Mesothelial cell of epicardium (in vitro differentiated cells): ENCODE measurements at places on chromosomes 11 and 22.

DNA sequence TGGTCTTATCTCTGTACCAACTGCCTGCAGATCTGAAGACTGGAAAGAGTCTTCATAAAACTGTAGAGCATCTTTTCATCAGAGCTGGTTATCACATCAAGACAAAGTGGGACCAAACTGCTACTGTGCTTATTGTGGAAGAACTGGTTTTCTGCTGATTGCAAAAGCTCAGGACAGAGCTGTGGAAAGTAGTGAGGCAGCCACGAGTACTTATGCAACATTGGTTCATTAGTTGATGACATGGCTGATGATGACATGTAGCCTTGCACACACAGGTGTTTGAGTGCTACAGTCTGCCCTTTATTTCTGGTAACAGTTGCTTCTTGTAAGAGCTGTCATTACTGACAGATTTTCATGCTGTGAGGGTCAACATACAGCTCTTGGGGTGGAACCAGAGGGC, 185.4 kb upstream of the GUCY1A2 start:
- H3K36me3 ChIP-seq = peaks cover 2% of the 10 kb centered on the region
- H3K27ac ChIP-seq = no peak overlapping the region
- DNase-seq = no peak
- peaks cover 9% of the 10 kb centered on the region for H3K4me1 ChIP-seq

GRCh38 chr22:44181033-44181911, 547 bp downstream of the PARVG start:
- no peak overlapping the region for H3K27ac ChIP-seq
- peaks cover 11% of the 10 kb centered on the region for H3K4me1 ChIP-seq
- DNase-seq = no peak
- H3K4me3 ChIP-seq = no peak overlapping the region
- peaks cover 3% of the 10 kb centered on the region for H3K36me3 ChIP-seq

GRCh38 chr22:42371099-42371498, 61.1 kb downstream of the NFAM1 start:
- H3K36me3 ChIP-seq = no peaks in the 10 kb centered on the region
- no peak overlapping the region for H3K4me3 ChIP-seq
- H3K4me1 ChIP-seq = peaks cover 31% of the 10 kb centered on the region
- peaks cover 29% of the 10 kb centered on the region for H3K27me3 ChIP-seq
- no peak overlapping the region for H3K27ac ChIP-seq

GRCh38 chr11:36270701-36271100, 18.5 kb downstream of the COMMD9 start:
- DNase-seq = no peak
- H3K4me1 ChIP-seq = peaks cover 3% of the 10 kb centered on the region
- no peak overlapping the region for H3K27ac ChIP-seq
- H3K4me3 ChIP-seq = no peak overlapping the region
- peaks cover 43% of the 10 kb centered on the region for H3K36me3 ChIP-seq

GRCh38 chr11:818396-819128, at the start of gene PNPLA2:
Gene PNPLA2, plus strand, starts transcription at chr11:818914. Its CDS starts 805 bp downstream, at chr11:819719.
- peaks cover 10% of the 10 kb centered on the region for H3K4me1 ChIP-seq
- DNase-seq = no peak
- H3K4me3 ChIP-seq = peak within 1 kb of the TSS; percentile 78
- no peak within 1 kb of the TSS for H3K27ac ChIP-seq

GRCh38 chr11:444396-445144, 2.8 kb upstream of the ANO9 start:
- peaks cover 21% of the 10 kb centered on the region for H3K4me1 ChIP-seq
- no peaks in the 10 kb centered on the region for H3K27me3 ChIP-seq
- no peak overlapping the region for H3K4me3 ChIP-seq
- no peak for DNase-seq

- DNase-seq = no peak
- H3K27ac ChIP-seq = peak overlapping the region; percentile 54
- H3K4me1 ChIP-seq = peaks cover 30% of the 10 kb centered on the region
Measured at GRCh38 chr11:46106530-46107407, 14.5 kb downstream of the PHF21A start.

DNA sequence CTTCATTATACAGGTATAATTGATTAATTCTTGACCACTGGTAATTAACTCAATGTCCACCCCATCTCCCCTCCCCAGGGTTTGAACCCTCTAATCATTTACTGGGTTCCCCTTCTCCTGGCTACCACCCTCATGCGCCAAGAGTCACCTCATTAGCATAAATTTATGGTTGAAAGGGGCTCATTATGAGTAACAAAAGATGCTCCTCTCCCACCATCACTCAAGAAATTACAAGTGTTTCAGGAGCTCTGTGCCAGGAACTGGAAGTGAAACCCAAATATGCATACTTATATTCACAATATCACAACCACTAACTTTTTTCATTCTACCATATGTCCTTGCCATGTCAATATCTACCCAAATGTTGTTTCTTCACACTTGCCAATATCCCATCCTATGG, 7.8 kb upstream of the STIP1 start:
- H3K36me3 ChIP-seq = peaks cover 7% of the 10 kb centered on the region
- H3K4me1 ChIP-seq = peaks cover 19% of the 10 kb centered on the region
- H3K4me3 ChIP-seq = no peak overlapping the region
- no peak for DNase-seq
- H3K27ac ChIP-seq = no peak overlapping the region

DNA sequence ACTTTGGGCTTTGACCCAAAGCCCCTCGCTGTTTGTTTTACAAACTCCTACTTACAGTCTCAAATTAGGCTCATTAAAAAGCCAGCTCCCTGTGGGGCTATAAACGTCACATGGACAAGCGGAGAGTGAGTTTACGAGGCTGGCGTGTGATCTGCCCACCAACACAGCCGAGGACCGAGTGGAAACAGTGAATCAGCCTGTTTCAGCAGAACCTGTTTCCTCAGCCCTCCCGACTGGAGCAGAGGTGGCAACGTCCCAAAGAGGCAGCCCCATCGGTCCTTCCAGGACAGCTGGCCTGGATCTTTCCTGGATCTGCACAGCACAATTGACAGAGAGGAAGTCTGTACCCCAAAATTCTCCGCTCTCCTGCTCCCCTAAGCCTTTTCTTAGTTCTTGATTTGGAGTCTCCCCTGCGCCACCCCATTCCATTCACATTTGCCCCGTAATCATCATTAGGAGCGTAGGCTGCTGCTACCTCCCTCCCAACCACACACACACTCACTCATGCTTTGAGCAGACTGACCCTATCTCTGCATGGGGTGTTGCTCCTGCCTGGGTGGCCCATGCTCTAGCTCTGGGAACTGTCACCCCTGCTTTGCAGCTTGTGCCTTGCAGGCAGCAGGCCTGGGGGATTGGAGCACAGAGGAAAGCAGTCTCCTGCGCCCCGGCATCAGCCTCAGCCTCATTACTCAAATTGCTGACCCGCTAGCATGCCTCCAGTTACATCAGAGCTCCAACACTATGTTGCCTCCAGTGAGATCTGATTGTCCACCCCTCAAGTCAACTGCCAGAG, 117.8 kb downstream of the NAT10 start:
- no peaks in the 10 kb centered on the region for H3K36me3 ChIP-seq
- DNase-seq = no peak
- H3K27me3 ChIP-seq = peaks cover 3% of the 10 kb centered on the region

DNA sequence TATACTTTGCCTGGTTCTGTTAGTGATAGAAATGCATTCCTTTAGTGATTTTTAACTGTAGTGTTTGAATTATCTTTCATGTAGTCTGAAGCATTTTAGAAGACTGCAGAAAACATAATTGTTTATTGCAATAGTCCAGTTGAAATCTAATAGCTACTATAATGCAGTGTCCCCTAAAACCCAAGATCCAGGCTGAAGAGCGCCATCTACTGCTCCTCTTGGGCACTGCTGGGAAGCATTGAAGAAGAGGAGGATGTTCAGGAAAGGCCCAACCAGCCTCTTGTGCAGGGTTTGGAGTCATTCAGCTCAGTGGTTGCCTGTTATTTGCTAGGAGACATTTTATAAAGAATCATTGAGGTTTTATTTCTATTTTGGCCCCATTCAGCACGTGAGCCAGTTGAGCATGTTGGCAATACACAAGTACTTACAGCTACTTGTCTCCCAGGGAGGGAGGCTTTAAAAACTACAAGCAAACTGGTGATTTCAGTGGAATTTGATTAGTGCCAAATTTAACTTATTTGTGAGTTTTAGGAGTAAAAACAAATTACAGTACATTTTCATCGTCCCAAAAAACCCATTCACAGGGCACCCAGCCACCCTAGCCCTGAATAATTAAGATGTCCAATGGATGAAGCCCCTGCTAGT, 74.9 kb upstream of the HORMAD2 start:
- H3K4me3 ChIP-seq = no peak overlapping the region
- DNase-seq = peak; percentile 83
- H3K4me1 ChIP-seq = peaks cover 2% of the 10 kb centered on the region
- H3K27me3 ChIP-seq = no peaks in the 10 kb centered on the region

DNA sequence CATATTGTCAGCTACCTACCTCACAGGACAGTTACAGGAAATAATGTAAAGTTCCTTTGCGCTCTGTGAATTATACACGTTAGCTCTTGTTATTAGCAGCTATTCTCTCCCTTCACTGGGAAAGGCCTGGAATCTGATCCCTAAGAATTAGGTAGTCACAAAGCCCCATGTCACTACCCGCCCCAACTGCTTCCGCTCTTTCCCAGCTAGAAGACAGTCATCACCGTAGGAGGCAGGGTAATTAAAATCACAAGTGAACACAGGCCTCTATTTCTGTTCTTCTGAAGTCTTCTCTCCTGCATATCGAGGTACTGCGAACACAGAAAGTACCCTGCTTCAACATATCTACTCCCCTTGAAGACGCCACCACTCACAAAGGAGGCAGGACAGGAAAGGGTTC, 12.6 kb upstream of the AHNAK start:
- H3K36me3 ChIP-seq = peaks cover 25% of the 10 kb centered on the region
- H3K4me1 ChIP-seq = peaks cover 64% of the 10 kb centered on the region
- no peak overlapping the region for H3K4me3 ChIP-seq
- H3K27me3 ChIP-seq = no peaks in the 10 kb centered on the region
- no peak for DNase-seq

- no peak for DNase-seq
- no peak overlapping the region for H3K27ac ChIP-seq
- no peak overlapping the region for H3K4me3 ChIP-seq
Measured at GRCh38 chr11:69896250-69896649, 77.0 kb upstream of the FGF3 start.

DNA sequence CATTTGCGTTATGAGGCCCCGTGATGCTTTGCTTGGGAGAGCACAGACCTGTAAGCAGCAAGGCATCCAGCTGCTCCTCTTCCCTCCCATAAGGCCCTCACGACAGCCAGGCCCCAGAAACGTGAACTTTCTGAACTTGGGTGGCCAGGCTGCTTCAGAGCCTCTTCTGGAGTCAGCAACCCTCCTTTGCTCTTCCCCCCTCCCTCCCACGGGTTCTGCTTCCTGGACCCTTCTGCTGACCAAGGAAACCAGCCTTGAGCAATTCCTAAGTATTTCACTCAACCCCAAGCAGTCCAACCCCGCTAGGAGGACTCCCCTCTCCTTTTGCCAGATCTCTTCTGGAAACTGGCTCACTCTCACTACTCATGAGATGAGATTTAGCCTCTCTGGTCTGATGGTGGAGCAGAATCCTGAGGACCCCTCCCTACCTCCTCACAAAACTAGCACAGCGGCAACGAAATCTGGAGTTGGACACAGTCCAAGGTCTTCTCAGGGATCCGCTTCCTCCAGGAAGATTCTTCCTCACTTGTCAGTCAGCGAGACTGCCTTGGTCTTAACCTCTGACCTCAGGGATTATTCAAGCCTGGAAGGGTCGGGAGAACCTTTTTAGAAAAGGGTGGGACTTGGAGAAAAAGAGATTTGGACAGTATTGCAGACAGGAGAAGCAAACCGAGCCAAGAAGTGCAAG, 86.2 kb downstream of the UBASH3B start:
- no peaks in the 10 kb centered on the region for H3K36me3 ChIP-seq
- H3K27me3 ChIP-seq = peaks cover 3% of the 10 kb centered on the region
- H3K27ac ChIP-seq = peak overlapping the region; percentile 26
- H3K4me3 ChIP-seq = no peak overlapping the region
- H3K4me1 ChIP-seq = peaks cover 16% of the 10 kb centered on the region

- DNase-seq = no peak
- no peak overlapping the region for H3K27ac ChIP-seq
- no peak overlapping the region for H3K4me3 ChIP-seq
- H3K36me3 ChIP-seq = peaks cover 7% of the 10 kb centered on the region
- H3K27me3 ChIP-seq = no peaks in the 10 kb centered on the region
- H3K4me1 ChIP-seq = peaks cover 11% of the 10 kb centered on the region
Measured at GRCh38 chr11:74646215-74646614, 53.8 kb downstream of the POLD3 start.

GRCh38 chr11:114147375-114148012, 88.0 kb downstream of the ZBTB16 start:
- no peak for DNase-seq
- H3K27me3 ChIP-seq = peaks cover 92% of the 10 kb centered on the region
- no peak overlapping the region for H3K4me3 ChIP-seq
- peaks cover 29% of the 10 kb centered on the region for H3K4me1 ChIP-seq
- H3K36me3 ChIP-seq = no peaks in the 10 kb centered on the region

DNA sequence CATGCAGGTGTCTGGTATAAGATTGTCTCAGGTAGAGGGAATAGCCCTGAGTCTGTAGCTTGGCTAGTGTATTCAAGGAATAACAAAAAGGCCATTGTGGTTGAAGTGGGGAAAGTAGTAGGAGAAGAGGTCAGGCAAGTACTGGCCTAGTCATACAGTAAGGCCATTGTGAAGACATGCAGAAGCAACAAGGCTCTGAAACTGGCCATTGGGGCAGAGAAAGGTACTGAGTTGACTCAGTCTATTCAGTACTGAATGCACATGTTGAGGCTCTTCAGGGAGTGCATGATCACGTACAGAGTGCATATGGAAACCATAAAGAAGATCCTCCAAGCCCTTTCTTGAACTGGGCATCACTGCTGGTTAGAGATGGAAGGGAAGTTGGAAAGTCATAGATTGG, 477.6 kb downstream of the SOX6 start:
- peaks cover 11% of the 10 kb centered on the region for H3K4me1 ChIP-seq
- no peak overlapping the region for H3K27ac ChIP-seq
- no peak overlapping the region for H3K4me3 ChIP-seq
- H3K27me3 ChIP-seq = no peaks in the 10 kb centered on the region

DNA sequence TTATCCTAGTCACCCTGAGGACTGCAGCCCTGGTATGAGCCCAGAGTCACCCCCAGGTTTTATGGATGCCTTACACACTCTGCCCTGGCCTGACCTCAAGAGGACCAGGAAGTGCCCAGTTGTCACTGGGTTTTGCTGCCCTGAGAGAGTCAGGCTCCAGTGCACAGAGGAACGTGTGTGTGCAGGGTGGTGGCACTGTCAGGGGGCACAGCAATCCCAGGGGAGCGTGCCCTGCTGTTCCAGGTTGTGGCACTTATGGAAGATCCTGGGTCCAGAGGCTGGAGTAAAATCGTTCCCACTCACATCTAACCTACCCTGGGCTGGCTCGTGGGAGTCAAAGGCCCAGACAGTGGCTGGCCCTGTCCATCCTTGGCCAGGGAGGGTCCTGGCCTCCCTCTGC, 7.6 kb downstream of the APOBEC3A start:
- no peak overlapping the region for H3K4me3 ChIP-seq
- H3K27ac ChIP-seq = no peak overlapping the region
- peaks cover 7% of the 10 kb centered on the region for H3K4me1 ChIP-seq
- no peaks in the 10 kb centered on the region for H3K36me3 ChIP-seq
- H3K27me3 ChIP-seq = peaks cover 6% of the 10 kb centered on the region

GRCh38 chr11:110833033-110833484, 120.8 kb upstream of the ARHGAP20 start:
- no peak for DNase-seq
- H3K36me3 ChIP-seq = no peaks in the 10 kb centered on the region
- H3K27ac ChIP-seq = no peak overlapping the region
- H3K27me3 ChIP-seq = peaks cover 16% of the 10 kb centered on the region
- peaks cover 49% of the 10 kb centered on the region for H3K4me1 ChIP-seq
